ENCODE measurements at places on chromosomes 7 and 10.

- no peaks in the 10 kb centered on the region for H3K36me3 ChIP-seq
- H3K4me3 ChIP-seq: peak overlapping the region; percentile 99
- DNase-seq: no peak
- peak overlapping the region; percentile 97 for H3K27ac ChIP-seq
Measured at GRCh38 chr10:102421507-102421756, 796 bp downstream of the FBXL15 start.

DNA sequence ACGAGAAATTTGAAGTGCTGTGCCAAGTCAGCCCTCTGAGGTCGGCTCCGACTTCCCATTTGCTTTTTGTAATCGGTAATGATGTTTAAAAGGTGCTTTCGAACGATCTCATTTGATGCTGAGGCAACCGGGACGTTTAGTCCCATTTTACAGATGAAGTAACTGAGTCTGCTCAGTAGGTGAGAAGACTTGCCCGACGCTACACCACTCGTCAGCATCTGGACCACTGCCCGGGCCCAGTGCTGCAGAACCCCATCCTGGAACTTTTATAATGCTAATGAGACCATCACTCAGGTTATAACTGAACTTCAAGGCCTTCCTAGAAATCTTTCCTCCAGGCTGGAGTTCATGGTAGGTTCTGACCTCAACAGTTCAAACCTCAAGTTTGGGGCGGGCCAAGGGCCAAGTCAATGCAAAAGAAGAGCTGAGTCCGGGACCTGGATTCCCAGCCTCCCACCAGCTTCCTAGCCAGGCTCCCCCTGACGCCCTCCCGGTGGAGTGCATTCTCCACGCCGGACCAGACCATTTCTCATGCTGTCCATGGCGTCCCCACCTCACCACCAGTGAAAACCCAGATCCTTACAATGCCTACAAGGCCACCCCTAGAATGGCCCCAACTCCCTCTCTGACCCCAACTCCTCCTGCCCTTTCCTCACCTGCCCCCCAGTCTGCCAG is 699 bp upstream of the PDLIM1 start:
- H3K27ac ChIP-seq: peak overlapping the region; percentile 87
- peaks cover 30% of the 10 kb centered on the region for H3K27me3 ChIP-seq
- H3K4me1 ChIP-seq: peaks cover 28% of the 10 kb centered on the region
- no peak for DNase-seq

DNA sequence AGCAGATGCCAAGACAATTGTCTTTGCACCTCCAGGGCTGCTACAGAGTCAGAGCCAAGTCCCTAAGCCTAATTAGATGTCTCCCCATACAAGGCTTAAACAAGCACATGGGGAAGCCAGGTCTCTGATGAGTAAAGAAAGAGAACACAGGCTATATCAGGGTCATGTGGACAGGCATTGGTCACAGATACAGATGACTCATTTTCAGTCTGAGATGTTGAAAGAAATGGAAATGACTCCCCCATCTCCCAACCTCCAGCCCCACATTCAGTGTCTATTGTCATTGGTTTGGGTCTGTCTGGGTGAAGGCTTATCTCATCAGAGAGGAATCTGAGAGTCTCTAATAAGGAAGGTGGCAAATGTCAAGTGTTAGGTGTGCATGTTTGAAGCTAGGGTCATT is 290.1 kb upstream of the KIAA1217 start:
- no peak overlapping the region for H3K27ac ChIP-seq
- peaks cover 3% of the 10 kb centered on the region for H3K27me3 ChIP-seq
- peaks cover 15% of the 10 kb centered on the region for H3K4me1 ChIP-seq
- no peak overlapping the region for H3K4me3 ChIP-seq
- no peak for DNase-seq

DNA sequence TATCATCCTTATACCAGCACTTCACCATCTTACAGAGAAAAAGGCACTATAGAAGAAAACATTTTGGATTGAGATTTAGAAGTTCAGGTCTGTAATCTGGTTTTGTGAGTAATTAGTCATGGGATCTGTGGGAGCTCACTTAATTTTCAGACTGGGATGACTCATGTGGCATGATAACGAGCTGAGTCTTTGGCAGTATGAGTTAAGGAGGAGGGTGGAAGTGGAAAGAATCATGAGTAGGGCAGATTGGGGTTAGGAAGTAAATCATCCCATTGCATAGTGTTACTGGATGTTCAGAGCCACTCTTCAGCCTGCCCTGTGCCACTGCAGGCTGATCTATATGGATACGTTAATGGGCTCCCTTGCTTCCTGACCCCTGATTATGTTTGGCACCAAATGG is 64.9 kb downstream of the ZNF92 start:
- DNase-seq: no peak
- no peaks in the 10 kb centered on the region for H3K36me3 ChIP-seq
- H3K4me3 ChIP-seq: no peak overlapping the region
- no peak overlapping the region for H3K27ac ChIP-seq
- peaks cover 4% of the 10 kb centered on the region for H3K27me3 ChIP-seq

GRCh38 chr10:110041479-110041829 is 33.7 kb downstream of the ADD3 start:
- H3K4me3 ChIP-seq: no peak overlapping the region
- H3K4me1 ChIP-seq: peaks cover 34% of the 10 kb centered on the region
- H3K27ac ChIP-seq: no peak overlapping the region
- DNase-seq: no peak
- H3K27me3 ChIP-seq: no peaks in the 10 kb centered on the region
- H3K36me3 ChIP-seq: peaks cover 4% of the 10 kb centered on the region

DNA sequence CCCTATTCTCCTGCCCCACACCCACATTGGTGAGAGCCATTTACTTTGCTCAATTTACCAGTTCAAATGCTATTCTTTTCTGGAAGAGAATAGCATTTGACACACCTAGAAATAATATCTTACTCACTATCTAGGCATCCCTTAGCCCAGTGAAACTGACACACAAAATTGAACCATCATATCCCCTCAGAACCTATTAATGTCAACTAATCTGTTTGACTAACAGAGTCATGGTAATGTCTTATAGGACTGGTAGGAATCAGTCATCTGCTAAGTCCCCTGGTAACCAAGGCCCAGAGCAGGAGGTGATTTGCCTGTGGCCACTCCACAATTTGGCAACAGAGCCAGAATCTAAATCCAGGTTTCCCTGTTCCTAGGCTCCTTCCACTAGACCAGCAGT is 63.3 kb downstream of the PPP1R3C start:
- no peaks in the 10 kb centered on the region for H3K27me3 ChIP-seq
- no peak overlapping the region for H3K27ac ChIP-seq
- peaks cover 2% of the 10 kb centered on the region for H3K36me3 ChIP-seq
- H3K4me3 ChIP-seq: no peak overlapping the region
- DNase-seq: no peak
- peaks cover 11% of the 10 kb centered on the region for H3K4me1 ChIP-seq

- H3K4me3 ChIP-seq: peak overlapping the region; percentile 85
- H3K27me3 ChIP-seq: peaks cover 23% of the 10 kb centered on the region
- peaks cover 10% of the 10 kb centered on the region for H3K4me1 ChIP-seq
- peak; percentile 84 for DNase-seq
Measured at GRCh38 chr7:39732837-39733804, 109.7 kb downstream of the RALA start.

GRCh38 chr7:37408291-37409228 is 40.1 kb downstream of the ELMO1 start:
- H3K27me3 ChIP-seq: no peaks in the 10 kb centered on the region
- H3K36me3 ChIP-seq: peaks cover 6% of the 10 kb centered on the region
- peak overlapping the region; percentile 2 for H3K4me3 ChIP-seq
- peak overlapping the region; percentile 95 for H3K27ac ChIP-seq
- no peak for DNase-seq
- peaks cover 45% of the 10 kb centered on the region for H3K4me1 ChIP-seq

DNA sequence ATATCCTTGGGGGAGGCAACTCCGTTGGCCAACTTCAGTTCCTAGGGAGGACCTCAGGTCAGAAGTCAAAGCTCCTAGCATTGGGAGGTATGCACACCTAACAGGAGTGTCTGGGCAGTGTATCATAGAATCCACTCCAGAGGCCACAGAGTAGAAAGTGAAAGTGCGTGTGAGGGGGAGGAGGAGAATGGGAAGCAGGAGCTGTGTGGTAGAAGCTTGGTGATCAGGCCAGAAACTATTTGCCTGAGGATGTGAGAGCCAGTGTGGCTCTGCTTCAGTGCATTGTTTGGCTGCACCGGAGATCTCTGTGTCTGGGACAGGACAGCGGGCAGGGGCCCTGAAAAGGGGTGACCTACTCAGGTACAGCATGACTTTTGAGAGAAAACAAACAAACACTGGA is 557.4 kb upstream of the VSTM2A start:
- no peak overlapping the region for H3K27ac ChIP-seq
- H3K4me1 ChIP-seq: no peaks in the 10 kb centered on the region
- no peak for DNase-seq
- H3K36me3 ChIP-seq: no peaks in the 10 kb centered on the region

DNA sequence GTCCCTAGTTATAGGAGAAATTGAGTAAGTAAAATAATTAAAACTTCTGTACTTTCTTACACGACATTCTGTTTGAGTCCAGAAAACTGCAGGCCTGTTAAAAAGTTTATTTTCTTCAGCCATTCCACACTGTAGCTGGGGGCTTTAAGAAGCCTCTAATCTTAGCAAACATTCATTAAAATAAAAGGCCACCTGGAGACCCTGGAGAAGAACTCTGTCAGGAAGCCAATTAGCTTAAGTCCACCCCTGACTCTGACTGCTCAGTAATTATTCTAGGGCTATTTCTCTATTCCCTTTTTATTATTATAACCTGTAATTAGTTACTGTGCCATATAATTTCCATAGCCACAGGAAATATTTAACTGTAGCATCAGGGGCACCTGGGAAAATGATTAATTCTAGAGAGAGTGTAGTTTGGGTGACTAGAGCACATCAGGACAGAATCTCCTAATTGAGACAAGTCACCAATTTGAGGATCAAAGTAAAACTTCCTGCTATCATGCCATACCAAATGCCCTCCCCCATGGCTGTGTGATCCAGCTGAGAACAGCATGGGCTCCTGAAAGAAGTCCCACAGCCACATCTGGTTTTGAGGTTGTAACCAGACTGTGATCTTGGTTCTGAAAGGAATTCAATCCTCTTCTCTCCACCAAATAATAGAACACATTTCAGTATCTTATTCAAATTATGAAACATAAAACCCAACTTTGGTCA is 1302.3 kb downstream of the XPNPEP1 start:
- no peaks in the 10 kb centered on the region for H3K4me1 ChIP-seq
- no peak overlapping the region for H3K27ac ChIP-seq
- H3K4me3 ChIP-seq: no peak overlapping the region
- H3K27me3 ChIP-seq: no peaks in the 10 kb centered on the region

Measured in progenitor cell of endocrine pancreas (in vitro differentiated cells).